H1 (cell line): ENCODE measurements at places on chromosomes 7 and 10. TPM values are rescaled to one million over a fixed set of nuclear protein-coding genes. Genes with fewer than 3 reads are reported as not detected.

The CALCR gene
- total RNA-seq: 3.0 and 3.6 TPM in 2 replicates

The FKBP9 gene
- total RNA-seq: 9.9 and 10.1 TPM in 2 replicates

DNA sequence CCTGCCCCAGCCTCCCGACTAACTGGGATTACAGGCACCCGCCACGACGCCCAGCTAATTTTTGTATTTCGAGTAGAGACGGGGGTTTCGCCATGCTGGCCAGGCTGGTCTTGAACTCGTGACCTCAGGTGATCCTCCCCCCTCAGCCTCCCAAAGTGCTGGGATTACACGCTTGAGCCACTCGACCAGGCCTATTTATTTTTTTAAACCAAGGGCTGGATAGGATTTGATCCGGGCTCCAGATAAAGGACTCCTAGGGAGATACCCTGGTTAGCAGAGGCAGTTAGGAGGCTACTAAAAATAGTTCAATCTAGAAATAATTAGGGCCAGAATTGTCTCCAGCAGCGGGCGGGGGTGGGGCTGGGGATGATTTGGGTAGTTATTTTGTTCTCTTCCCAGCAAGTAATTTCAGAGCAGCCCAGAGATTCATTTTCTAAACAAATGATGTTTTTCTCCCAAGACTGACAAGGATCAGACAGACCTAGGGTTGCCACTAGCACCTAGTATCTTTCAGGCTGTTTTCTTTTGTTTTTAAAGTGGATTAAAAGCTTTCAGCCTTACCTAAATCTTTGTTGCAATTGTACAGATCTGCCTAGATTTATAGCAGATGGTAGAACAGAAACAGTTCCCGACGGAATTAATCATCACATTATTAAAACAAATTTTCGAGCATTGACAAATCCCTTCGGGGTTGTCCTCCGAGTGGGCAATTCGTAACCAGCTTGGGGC is 859 bp upstream of the SMC3 start:
- peak overlapping the region; percentile 98 for H3K27ac ChIP-seq
- H3K4me1 ChIP-seq: no peaks in the 10 kb centered on the region
- H3K27me3 ChIP-seq: no peaks in the 10 kb centered on the region
- peaks cover 21% of the 10 kb centered on the region for H3K36me3 ChIP-seq

The STRA8 gene
- total RNA-seq: not detected in 2 replicates

DNA sequence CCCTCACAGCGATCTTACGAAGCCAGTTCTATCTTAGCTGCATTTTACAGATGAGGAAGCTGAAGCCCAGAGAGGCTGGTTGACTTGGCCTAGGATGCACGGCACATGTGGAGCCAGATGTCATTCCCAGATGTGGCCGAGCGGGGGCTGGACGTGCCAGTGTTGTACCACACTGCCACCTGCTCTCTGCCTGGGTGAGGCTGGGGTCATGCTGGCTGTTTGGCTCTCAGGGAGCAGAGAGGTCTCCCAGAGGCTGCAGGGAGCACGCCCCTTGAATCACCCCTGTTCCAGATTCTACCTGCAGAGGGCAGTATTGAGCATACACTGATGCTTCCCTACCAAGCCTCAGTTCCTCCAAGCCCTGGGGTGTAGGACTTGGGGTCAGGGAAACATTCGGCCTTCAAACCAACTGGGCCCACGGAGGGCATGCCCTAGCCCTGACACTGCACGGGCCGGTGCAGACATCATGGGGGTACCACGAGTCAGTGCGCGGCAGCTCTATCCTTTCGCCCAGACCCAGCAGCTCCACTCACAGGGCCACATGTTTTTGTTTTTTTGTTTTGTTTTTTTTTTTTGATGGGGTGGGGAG is 3.8 kb upstream of the GTF2IRD1 start:
- H3K4me3 ChIP-seq: no peak overlapping the region
- peak; percentile 97 for DNase-seq
- no peak overlapping the region for H3K27ac ChIP-seq
- H3K27me3 ChIP-seq: no peaks in the 10 kb centered on the region
- no peaks in the 10 kb centered on the region for H3K36me3 ChIP-seq
- H3K4me1 ChIP-seq: no peaks in the 10 kb centered on the region

The CALY gene
- 1.3 and 1.7 TPM in 2 replicates for total RNA-seq

GRCh38 chr7:41925946-41926345 is 223.1 kb upstream of the INHBA start:
- no peaks in the 10 kb centered on the region for H3K4me1 ChIP-seq
- H3K36me3 ChIP-seq: no peaks in the 10 kb centered on the region

DNA sequence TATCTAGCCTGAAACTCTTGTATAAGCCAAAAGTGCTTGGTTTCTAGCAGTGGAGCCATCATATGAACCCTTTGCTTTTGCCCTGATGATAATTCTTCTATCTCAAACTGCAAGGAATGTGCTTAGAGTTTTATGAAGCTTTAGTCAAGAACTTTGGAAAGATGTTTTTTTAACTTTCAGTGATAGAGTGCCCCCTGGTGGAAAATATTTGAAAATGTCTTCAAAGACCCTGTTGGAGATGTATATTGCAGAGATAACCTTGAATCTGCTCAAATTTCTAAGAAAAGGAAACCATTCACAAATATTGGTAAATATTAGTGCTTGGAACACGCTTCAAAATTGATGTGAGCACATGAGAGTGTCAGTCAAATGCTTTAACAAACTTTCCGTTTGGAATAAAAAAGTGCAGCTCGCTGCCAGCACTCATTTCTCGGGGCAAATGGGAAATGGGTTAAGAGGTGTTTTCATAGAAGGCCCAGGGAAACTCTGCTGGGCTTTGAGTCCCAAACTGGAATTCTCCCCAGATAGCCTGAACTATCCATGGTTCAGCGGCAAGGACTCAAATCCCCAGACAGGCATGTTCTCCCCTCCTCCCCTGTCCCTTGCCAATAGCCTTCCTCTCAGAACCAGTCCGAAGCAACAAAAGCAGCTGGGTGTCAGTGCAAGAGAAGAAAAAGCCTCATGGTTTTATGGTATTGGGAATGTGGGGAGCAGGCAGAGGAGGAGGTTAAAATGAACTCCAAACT is 129.3 kb downstream of the MYOF start:
- no peaks in the 10 kb centered on the region for H3K36me3 ChIP-seq
- H3K4me1 ChIP-seq: no peaks in the 10 kb centered on the region; the same call in 1 of the 2 replicates
- H3K27me3 ChIP-seq: no peaks in the 10 kb centered on the region
- DNase-seq: no peak

The VSTM4 gene
- 0.69 and 0.73 TPM in 2 replicates for total RNA-seq

- no peak overlapping the region for H3K27ac ChIP-seq
- H3K27me3 ChIP-seq: no peaks in the 10 kb centered on the region
- no peaks in the 10 kb centered on the region for H3K4me1 ChIP-seq
- H3K36me3 ChIP-seq: no peaks in the 10 kb centered on the region
- DNase-seq: no peak
These were observed 1192.0 kb upstream of the PHF14 start for GRCh38 chr7:9781710-9782109.

The ZNF736 gene
- not detected in 2 replicates for total RNA-seq

The OR2A5 gene
- total RNA-seq: not detected in 2 replicates
